HCEC 1CT (cell line): ENCODE measurements at places on chromosomes 16 and 17.
A peak's percentile ranks its signal among the peaks of the same experiment; 100 is the strongest.

GRCh38 chr16:30541502-30542329, 7.1 kb upstream of the ZNF747 start:
- peak; percentile 83 for DNase-seq

DNA sequence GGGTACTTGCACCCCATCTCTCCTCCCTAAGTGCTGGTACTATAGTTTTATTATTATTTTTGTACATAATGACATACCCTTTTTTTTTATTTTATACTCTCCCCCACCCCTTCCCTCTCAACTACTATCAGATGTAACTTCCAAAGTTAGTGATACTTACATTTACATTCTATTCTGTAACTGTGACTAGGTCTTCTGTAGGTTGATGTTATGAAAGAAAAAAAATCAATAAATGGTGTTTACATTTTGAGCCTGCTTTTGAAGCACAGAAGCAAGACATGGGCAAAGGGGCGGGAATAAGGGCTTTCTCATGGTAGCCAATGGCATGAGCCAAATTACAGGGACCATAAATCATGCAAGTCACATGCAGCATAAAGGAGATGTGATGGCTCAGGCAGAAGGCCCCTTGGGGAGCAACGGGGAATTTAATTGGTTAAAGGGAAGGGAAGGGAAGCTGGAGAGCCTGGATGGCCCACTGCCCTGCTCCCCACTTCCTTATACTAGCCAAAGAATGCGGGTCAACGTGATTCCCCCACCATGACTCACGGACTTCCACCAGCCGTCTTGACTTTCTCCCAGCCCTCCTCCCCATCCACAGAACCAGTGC, 2.4 kb upstream of the ACSF2 start:
- DNase-seq, result peak; percentile 98

DNA sequence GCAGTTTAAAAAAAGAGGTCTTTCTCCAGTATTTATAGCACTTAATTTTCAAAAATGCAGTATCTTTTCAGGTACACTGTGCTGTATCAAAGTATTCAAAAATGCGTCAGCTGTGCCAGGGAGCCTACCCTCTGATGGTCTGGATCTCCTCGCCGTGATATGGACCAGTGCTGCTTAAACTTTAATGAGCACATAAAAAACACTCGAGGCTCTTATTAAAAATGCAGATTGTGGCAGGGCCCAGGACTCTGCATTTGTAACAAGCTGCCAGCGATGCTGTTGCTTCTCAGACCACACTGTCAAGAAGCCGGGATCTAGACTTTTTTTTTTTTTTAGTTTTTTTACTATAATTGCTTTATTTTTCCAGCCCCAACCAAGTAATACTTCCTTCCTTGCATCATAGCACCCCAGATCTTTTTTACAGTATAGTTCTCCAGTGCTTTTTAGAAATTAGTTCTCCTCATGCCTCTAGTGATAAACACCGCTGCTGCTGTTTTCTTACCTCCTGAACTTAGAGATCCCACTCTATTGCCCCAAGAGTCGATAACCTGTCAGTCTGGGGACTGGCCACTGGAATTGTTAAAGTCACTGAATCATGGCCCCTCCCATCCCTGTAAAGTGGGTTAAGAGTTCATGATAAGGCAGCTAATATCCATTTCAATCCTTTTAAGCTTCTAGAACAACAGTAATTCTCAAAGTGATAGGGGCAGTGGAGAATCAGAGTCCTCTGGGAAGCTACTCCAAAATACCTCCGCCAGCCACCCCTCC, 1.6 kb upstream of the SMARCD2 start:
- DNase-seq, result no peak

DNA sequence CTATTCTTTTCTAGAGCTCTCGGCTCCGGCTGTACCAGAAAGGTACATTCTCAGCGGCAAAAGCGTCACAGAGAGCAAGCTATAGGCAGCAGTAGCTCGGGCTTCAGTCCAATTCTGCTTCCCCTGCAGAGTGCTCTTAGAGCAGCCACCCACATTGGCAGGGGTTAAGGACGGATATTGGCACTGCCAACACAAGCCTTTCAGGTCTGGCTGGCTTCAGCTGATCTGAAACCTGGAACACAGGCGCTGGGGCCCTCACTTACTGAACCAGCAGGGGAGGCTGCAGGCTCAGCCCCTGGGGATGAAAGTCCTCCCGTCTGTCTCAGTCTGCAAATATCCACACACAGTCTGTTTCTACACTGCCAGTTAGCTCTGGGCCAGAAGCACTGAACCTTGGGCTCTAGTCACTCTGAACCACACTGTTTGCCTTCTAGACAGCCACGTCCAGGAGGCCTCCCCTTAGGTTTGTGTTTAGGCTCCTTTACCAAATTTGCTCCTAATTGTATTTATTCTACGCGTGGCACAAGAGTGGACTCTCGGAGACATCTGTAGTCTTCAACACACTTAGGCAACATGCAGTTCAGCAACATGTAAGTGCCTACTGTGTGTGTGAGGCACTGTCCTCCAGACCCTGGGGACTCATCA, 40.1 kb downstream of the HIC1 start:
- DNase-seq, result peak; percentile 15

DNA sequence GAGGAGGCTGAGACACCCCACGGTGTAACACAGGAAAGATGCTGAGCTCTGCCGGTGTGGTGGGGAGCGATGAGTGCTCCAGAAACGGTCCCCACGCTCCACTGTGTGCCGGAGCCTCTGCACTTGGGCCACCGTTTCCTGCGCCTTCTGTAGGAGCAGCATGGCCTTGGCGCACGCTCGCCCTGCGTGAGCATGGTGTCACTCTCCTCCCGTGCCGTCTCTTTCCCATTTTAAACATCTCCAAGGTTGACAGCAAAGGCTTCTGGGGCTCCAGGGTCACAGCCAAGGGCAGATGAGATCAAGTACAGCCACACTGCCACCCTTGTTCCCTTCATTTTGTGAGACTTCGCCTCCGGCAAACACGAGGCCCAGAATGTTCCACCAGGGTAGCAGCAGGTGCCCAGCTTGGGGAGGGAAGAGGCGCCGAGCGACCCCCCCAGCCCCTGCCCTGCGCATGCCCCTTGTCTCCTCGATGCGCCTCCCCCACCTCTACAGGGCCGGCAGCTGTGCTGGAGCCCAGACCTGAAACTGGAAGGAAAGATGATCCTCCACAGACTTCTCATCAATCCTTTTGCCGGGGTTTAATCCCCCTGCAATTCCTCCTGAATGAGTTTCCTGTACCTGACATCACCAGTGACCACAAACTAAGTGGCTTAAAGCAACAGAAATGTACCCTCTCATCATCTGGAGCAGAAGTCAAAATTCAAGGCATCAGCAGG, 19.9 kb upstream of the OSGIN1 start:
- DNase-seq, result no peak

DNA sequence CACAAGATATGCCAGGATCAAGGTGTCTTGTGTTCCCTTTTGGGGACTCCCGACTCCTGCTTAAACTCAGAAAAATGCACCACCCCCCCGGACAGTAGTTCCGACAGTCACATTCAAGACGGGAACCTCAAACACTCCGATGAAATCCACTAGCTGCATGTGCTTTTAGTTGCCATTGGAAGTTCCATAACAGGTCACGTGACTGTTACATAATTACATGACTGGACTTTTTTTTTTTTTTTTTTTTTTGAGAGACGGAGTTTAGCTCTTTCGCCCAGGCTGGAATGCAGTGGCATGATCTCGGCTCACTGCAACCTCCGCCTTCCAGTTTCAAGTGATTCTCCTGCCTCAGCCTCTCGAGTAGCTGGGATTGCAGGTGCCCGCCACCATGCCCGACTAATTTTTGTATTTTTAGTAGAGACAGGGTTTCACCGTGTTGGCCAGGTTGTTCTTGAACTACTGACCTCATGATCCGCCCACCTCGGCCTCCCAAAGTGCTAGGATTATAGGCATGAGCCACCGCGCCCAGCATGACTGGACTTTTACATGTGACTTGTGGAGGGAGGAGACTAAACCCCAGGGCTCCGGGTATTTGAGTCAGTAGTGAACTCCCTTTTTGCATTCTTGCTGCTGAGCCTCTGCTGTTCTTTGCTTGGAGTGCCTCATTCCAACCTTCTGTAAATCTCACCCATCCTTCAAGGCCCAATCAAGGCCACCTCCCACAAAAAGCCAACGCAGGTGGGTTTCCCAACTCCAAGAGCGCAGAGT, 1.6 kb downstream of the SIRT7 start:
- DNase-seq, result peak; percentile 86

DNA sequence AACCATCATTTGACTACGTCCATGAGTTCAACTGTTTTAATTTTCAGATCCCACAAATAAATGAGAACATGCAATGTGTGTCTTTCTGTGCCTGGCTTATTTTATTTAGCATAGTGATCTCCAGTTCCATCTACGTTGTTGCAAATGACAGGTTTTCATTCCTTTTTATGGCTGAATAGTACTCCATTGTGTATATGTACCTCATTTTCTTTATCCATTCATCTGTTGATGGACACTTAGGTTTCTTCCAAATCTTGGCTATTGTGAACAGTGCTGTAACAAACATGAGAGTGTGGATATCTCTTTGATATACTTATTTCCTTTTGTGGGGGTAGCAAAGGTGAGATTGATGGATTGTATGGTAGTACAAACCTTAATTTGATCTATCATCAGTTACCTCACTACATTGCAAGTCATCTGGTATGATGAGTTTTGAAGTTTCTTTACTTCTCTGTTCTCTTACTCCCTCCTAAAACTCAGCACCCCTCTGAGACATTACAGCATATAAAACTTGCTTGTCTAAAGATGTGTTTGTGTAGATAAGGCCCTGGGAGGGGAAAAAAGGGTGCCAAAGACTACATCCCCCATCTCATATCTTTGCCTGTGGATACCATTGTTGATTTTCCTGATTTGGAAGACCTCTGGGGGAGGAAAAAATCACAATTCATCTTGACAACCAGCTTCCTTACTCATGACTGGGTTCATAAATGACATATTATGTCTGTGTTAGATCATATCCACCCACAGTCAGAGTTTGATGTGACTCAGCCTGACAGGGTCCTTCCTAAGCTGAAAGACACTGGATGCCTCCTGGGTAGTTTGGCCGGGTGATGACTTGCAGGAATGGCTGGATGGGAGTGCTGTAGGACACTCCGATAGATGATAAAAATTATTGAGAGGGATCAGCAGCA, 47.6 kb downstream of the ABCA9 start:
- DNase-seq, result peak; percentile 27

DNA sequence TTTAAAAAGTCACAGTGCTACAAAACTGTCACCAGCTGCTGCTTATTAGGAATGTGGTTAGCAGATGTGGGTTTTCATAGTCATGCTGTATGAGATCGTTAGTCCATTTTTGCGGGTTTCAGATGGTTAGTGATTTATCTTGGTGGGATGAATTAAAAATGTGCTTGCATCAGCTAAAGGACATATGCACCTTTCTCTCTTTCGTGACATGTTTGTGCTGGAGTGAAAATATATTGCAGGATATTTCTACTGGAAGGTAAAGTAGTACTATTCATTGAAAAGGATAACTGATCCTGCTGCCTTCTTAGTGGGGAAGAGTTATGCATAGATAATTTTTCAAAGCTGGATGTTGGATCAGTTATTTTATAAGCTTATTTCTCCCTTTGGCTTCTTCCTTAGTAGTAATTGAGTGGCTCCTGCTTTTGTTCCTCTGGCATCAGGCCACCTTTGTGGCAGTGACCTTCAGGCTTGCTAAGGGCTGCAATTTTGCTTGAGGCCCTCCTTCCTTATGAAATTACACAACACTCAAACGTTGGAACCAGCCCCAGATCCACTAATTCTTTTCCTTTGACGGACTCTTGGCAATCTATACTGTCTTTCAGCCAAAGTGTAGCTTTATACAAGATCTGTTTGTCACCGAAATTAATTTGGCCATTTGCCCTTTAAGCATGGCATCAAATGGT, 7.5 kb upstream of the SNTB2 start:
- DNase-seq, result peak; percentile 80

- DNase-seq, result no peak
These were observed 12.8 kb downstream of the MGAT5B start for GRCh38 chr17:76880971-76881370.

DNA sequence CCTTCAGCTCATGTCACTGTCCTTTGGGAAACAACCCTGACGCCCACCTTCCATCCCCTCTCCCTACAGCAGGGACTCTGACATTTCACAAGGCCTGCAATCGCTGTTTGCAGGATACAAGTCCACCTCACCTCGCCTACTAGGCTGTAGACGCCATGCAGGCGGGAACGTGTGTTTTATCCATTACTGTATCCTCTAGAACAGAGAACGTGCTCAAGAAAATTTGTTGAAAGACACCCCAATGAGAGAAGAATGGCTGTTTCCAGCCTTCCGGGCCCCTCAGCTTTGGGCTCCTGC, 1.5 kb upstream of the TTYH2 start:
- no peak for DNase-seq

DNA sequence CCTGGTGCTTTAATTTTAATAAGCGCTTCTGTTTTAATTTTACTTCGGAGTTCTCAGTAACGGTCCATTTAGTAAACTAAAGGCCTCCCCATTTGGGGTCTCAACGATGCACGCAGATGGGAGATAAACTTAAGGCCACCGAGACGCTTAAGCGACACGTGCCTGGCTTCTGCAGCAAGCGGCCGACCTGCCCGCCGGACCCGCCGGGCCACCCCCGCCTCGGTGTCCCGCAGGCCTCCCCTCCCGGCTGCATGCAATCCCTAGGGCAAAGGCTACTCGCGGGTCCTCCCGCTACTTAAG, 592 bp downstream of the GCSH start:
- DNase-seq, result no peak
